ENCODE measurements at places on chromosomes 12 and 14.

DNA sequence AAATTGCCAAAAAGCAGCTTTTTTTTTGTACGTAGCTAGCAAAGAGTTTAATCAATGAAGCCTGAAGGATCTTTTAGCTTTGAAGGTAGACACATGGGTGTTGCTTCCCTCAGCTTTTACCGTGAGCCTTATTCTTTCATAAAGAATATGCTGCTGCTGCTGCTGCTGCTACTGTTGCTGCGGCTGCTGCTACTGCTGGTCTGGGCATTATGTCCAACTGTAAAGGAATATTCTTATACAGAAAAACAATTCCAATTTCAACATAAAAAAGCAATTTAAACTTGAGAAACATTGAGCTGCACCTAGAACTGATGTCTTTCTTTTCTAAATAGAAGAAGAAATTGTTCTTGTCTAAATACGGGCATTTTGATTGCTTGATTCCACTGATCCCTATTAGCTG is 38.9 kb upstream of the PPP1R12A start:
- DNase-seq, result no peak

- no peak for DNase-seq
These were observed 20.4 kb downstream of the CLMN start for GRCh38 chr14:95299271-95299670.

DNA sequence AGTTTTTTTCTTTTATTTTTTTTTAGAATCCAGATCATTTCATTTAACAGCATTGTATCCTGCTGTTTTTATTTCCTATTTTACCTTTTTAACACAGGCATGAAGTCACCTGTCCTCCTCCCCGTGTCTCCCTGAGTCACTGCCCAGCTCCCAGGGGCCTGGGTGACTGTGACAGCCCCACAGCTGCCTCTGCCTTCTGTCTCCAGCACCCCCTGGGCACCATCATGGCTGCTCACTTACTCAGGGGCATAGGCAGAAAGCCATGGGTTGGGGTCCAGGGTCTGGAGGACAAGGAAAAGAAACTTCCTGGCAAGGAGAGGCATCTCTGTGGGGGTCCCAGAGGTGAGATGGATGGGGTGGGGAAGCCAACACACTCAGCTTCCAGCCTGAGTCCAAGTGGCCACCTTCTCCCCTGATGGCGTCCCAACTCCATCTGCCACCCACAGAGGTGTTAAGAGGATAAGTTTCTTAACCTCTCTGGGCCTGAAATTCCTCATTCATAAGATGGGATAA is 25.3 kb downstream of the TMEM63C start:
- no peak for DNase-seq

- DNase-seq, result no peak
These were observed 78.2 kb upstream of the CFL2 start for GRCh38 chr14:34792598-34792997.

DNA sequence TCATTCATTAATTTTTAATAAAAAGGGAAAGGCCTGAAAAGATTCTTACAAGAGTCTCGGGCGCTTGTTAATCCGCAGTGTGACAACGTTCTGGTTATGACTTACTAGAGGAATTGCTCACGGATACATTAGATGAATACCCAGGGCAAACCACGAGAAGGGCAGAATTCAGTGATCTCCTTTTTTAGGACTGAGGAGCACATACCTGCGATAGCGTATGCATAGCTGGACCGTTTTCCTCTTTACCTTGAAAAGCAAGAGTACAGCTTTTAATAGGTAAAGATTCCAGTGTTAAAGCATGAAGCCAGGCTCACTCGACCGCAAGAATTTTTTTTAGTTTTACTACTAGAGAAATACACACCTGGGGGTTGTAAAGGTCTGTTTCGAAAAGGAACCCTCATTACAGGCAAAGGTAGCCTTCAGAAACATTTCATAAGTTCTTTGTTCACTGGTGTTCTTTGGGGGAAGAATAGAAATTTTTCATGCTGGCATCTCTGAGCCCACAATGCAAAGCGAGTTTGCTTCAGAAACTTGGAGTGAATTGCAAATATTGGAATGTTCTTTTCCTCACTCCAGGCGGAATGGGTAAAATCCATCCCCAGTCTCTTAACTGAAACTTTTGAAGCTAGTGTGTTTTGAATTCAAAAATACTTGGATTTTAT is 953 bp downstream of the MAPK1IP1L start:
- DNase-seq, result no peak

GRCh38 chr12:19129486-19130223 is at the start of gene PLEKHA5:
Gene PLEKHA5, plus strand, starts transcription at chr12:19129733. Its CDS starts 67 bp downstream, at chr12:19129800.
- DNase-seq, result peak; percentile 22

- no peak for DNase-seq
These were observed 1036.6 kb downstream of the TRHDE start for GRCh38 chr12:73308747-73309146.

GRCh38 chr12:26700430-26700829 is 132.6 kb downstream of the ITPR2 start:
- DNase-seq, result no peak

GRCh38 chr12:1864456-1864855 is 44.1 kb downstream of the LRTM2 start:
- no peak for DNase-seq

DNA sequence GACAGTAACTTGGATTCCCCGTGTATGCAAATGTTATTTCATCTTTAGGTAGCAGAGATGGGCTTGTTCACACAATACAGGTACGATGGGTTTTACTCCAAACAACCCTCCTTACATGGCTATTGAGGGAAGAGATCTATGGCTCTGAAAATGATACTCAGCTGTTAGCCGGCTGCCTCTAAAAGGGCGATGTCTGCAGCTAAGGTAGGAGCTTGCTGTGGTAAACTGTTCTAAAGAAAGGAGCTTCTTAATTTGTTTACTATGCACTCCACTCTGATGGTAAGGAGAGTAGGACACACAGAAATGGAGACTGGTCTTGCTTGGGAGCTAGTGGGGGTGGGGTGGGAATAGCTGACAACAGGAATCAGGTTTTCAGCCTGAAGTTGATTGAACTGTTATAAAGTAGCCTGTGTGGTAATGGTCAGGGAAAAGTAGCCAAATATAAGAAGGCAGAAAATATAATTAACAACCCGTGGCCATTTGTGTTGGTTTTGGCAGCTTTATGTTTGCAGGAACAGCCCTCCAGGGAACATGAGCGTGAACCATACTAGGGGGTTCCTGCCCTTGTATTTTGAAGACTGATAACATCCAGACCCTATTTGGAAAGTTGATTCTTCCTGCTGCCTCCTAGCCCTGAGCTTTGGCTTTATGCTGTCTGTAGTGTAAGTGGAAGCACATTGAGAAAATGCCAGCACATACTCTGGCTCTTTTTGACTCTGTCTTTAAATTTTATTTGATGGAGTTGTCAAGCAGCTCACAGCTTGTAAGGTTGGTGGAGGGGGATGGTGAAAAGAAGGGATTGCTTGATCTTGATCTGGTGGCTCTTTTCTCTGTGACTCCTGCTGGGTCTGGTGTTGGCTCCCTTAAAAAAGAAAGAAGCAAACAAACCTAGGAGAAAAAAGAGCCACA is 929.8 kb downstream of the DIO2 start:
- DNase-seq, result no peak

DNA sequence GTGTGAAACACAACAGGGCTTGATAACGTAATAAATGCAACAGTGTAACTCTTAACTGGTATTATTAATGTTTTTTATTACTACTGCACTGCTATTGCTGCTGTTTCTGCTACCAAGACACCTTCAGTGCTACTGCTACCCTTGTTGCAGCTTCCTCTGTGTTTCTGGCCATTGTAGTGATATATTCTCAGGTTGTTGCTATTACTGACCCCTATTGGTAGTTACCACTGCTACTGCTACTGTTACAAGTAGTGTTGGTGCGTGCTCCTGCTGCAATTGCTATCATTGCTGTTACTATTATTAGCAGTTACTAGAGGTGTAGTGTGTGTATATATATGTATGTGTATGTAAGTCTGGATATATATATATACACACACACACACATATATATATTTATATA is 87.2 kb upstream of the PTPRB start:
- DNase-seq, result no peak

GRCh38 chr12:112001576-112001975 is 11.4 kb downstream of the TMEM116 start:
- DNase-seq, result no peak

DNA sequence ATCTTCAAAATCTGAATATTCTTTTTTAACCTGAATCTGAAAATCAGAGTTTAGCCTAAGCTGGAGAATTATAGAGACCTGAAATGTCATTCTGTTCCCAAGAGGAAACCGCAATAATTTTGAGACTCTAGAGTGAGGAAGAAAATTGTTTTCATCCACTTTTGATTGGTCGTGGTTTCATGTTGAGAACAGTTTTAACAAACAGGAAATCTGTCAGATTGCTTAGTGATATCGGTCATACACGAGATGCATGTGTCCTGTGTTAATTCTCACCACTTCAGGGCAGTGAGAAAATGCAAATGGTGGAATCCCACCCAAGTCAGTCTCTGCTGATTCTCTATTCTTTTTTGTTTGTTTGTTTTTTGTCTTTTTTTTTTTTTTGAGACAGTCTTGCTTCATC is 1498.5 kb upstream of the TMEM132C start:
- DNase-seq, result no peak

- no peak for DNase-seq
These were observed 114.3 kb downstream of the DIP2B start for GRCh38 chr12:50618864-50619609.

- no peak for DNase-seq
These were observed 191.0 kb downstream of the FBXL14 start for GRCh38 chr12:1403417-1403816.

GRCh38 chr14:32473464-32473855 is 144.4 kb downstream of the AKAP6 start:
- DNase-seq, result no peak

- DNase-seq, result no peak
These were observed 211.9 kb downstream of the MED13L start for GRCh38 chr12:116065606-116066005.

DNA sequence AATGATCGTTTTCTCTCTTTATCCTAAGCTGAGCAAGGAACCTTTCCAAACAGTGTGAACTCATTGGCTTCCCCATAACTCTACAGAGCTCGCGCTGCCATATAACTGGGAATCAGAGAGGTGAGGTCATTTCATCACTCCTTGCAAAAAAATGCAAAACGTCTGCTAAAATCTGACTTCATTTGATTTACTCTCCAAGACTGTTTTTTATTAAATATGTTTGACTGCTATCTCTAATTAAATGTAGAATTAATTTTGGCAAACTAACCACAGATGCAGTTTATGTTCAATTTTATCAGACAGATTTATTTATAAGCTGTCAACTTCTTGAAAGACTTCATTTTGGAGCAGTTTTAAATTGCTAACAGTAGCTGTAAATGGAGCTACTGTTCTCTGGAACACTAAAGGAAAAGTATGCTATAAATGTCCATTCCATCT is 131.6 kb upstream of the SOX5 start:
- DNase-seq, result no peak

DNA sequence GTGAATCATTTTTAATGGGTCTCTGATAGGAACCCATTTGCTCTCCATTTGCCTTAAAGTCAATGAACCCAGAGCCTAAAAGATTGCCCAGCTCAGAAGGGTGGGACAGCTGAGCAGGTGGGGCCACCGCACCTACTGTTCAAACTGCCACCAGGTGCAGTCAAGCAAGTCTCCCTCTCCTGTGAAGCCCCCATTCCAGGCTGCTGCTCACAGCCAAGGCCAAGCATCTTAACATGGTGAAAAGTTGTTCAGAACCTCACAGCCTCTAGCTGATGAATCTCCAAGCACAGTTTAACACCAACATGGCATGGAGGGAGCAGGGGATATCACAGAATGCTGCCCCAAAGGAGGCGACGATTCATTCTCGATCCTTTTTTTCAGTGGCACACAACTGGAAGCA is 29.5 kb downstream of the ANO2 start:
- no peak for DNase-seq

DNA sequence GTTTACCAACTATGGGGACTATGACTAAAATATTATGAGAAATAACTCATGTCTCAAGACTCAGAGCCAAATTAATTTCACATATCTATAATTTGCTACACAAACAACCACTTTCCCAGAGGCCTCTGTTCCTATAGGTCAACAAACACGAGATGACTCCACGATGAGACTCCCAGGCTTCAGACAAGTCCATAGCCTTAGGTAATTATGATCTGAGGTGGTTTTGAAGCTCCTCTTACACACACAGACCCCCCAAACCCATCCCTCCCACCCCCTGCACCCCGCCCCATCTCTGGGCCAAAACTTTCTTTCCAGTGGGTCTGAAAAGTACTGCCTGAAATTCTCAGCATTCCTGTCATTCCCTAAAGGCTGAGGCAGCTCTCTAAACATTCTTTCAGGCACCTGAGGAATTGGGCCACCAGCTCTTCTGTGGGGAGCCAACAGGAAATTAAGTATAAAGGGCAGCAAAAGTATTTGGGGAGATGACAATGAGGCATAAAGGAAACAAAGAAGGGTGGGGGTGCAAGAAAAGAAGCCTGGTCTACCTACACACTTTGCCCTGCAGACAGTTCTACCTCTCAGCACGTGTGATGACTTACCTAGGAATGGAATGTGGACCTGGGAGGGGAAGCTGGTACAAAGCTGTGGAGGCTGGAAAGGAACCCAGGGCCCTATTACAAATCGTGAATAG is 143.6 kb downstream of the PAWR start:
- DNase-seq, result no peak

- no peak for DNase-seq
These were observed 233.0 kb downstream of the SSPN start for GRCh38 chr12:26428420-26428819.

GRCh38 chr12:31362115-31362758 is 36.3 kb upstream of the SINHCAF start:
- DNase-seq, result no peak

DNA sequence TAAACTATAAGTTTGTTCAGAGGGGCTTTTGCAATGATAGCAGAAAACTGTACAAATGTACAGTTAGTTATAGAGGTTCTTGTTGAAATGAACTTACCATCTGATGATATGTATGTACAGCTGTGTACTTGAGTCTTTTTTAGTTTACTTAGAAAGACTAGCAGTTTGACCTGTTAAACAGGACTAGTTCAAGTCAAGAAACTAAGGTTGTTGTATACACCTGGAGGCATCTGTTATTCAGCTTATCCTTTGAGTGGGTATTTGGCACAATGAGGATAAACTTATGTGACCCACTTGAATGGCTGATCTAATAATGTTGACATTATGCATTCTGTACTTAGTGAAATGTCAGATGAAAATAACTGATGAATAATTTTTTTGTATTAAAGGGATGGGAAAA is 13.4 kb downstream of the MTERF2 start:
- no peak for DNase-seq

GRCh38 chr12:17030338-17030737 is 424.4 kb upstream of the LMO3 start:
- no peak for DNase-seq

GRCh38 chr12:97487470-97487869 is 24.9 kb downstream of the RMST start:
- no peak for DNase-seq

DNA sequence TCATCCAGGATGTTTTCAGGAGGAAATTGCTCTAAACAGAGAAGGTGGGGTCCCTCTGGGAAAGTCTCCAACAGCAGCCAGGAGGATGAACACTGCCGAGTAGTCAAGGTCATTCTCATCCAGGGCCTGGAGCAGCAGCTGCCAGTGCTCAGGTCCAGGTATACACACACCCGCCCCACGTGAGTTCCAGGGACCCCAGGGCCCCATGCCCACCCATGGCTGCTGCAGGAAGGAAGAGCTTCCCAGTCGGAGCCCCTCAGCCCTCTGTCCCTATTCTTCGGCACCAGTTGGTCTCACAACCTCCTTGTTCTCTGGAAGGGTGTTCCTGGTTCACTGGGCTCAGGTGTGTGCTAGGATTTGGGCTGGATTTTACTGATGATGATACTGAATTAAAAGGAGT is 72.7 kb downstream of the ACTN1 start:
- DNase-seq, result no peak

Measured in stimulated activated CD4-positive, alpha-beta T cell treated with anti-CD3 and anti-CD28 coated beads, Interleukin-12 subunit alpha, Interleukin-12 subunit beta, amount 100 ng/mL, for 24 hours (primary cell).